ENCODE measurements at places on chromosomes 3 and 15.

- no peak for DNase-seq
These were observed 3.6 kb upstream of the MKRN3 start for GRCh38 chr15:23561914-23562313.

GRCh38 chr15:77392762-77393470 is 27.0 kb downstream of the PEAK1 start:
- DNase-seq = no peak

GRCh38 chr3:71444028-71444860 is 139.3 kb downstream of the FOXP1 start:
- DNase-seq = peak; percentile 72

- no peak for DNase-seq
These were observed 35.1 kb downstream of the FBXL2 start for GRCh38 chr3:33312361-33312760.

GRCh38 chr3:2655229-2655701 is 454.9 kb downstream of the IL5RA start:
- no peak for DNase-seq

DNA sequence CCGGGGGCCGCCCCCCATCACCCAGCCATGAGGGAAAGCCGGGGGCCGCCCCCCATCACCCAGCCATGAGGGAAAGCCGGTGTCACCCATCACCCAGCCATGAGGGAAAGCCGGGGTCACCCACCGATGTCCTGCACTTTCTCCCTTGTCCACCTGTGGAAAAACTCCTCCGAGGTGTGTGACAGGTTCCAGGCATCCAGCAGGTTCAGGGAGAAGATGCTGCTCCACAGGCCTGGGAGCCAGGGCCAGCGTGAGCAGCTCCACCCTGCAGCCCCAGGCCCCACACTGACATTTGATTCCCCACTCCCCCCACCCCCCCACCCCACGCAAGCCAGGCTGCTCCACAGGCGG is 15.5 kb upstream of the EHD4 start:
- no peak for DNase-seq

- DNase-seq = peak; percentile 71
These were observed 75.7 kb upstream of the FBN1 start for GRCh38 chr15:48721061-48721810.

- DNase-seq = no peak
These were observed 164.8 kb downstream of the SYNPR start for GRCh38 chr3:63442918-63443317.

GRCh38 chr15:50767332-50767861 is 1.9 kb upstream of the SPPL2A start:
- DNase-seq = no peak

DNA sequence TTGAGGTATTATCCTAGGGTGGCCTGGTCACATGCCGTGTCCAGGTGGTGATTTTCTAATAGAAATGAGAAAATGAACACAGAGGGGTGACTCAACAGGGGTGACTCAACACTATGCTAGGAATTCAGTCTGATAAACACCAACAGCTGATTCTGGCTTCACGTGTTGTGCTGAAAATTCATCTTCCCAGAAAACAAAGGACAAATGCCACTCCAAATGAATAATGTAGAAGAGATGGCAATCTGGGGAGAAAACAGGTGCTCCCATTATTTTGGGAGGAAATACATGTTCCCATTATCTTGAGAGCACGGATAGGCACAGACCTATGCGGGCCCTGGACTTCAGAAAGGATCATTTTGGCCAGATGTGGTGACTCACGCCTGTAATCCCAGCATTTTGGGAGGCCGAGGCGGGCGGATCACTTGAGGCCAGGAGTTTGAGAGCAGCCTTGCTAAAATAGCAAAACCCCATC is 101.2 kb upstream of the MEX3B start:
- peak; percentile 89 for DNase-seq

Data from fibroblast of mammary gland (primary cell).